CD4-positive, alpha-beta T cell treated with Interleukin-17A for 1 hour (primary cell): ENCODE measurements at places on chromosomes 4 and X.

- peak; percentile 12 for DNase-seq
Measured at GRCh38 chr4:153634738-153635353, 49.2 kb upstream of the TLR2 start.

- no peak for DNase-seq
Measured at GRCh38 chr4:11624370-11624769, 195.7 kb upstream of the HS3ST1 start.

GRCh38 chr4:10442976-10443375, 14.2 kb downstream of the ZNF518B start:
- DNase-seq = no peak

GRCh38 chr4:38914854-38915253, 47.2 kb downstream of the FAM114A1 start:
- DNase-seq = peak; percentile 4

DNA sequence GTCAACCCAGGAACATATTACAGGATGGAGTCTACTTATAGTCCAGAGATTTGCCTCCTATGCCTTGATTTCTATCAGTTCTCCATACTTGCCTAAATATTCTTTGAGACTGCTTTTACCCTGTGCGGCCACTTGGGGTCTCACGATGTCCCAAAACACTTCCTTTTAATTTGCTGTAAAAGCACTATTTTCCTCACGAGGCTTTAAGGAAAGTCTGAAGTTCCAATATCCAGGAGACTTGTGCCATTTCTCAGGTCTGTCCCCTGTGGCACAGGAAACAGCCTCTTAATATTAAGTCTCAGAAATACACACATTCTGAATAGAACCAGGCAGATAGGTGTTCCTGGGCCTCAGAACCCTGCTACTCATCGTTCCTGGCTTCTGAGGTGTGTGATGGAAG, 142.9 kb downstream of the TMEM164 start:
- peak; percentile 20 for DNase-seq
